ENCODE measurements at places on chromosomes 11 and 22.

- no peak for DNase-seq
Observed at GRCh38 chr11:35215945-35216344, 77.0 kb downstream of the CD44 start.

- no peak for DNase-seq
Observed at GRCh38 chr22:43980579-43980978, 25.3 kb downstream of the SAMM50 start.

DNA sequence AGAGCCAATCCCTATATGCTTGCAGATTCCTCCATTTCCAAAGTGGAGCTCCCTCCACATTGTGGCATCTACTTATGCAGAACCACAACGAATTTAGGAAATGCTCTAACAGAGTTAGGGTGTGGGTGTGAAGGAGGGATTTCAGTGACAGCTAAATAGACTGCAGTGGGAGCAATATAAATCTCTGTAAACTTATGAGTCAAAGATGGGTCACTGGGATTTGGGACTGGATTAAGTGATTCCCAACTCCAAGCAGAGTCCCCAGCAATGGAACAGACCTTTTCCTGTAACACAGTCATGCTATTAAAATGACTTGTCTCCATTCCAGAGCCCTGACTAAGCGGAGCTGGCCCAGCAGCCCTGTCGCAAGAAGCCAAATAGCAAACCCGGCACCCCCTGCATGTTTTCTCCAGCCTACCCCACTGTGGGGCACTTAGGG is 36.6 kb downstream of the RPL27A start:
- DNase-seq, result no peak

DNA sequence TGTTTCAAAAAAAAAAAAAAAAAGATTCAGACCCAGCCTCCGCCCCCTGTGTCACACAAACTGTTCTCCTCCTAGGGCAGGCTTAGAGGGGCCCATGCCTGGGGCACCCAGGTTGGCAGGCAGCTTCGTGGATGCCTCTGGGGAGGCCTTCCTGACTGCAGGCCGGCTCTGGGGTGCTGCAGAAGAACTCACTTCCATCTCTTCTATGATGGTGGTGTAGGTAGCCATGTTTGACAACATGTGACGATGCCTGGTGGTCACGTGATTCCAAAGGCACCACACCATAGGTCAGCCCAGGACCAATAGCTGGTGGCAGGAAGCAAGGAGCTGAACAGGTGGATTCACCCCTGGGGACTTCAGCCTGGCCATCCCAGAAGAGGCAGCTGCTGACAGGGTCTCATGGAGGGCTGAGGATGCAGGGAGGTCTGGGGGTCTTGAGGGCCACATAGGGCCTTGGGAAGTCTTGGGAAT is 24.1 kb upstream of the CELSR1 start:
- DNase-seq, result no peak

- no peak for DNase-seq
Observed at GRCh38 chr22:20577549-20577975, 70.2 kb downstream of the MED15 start.

DNA sequence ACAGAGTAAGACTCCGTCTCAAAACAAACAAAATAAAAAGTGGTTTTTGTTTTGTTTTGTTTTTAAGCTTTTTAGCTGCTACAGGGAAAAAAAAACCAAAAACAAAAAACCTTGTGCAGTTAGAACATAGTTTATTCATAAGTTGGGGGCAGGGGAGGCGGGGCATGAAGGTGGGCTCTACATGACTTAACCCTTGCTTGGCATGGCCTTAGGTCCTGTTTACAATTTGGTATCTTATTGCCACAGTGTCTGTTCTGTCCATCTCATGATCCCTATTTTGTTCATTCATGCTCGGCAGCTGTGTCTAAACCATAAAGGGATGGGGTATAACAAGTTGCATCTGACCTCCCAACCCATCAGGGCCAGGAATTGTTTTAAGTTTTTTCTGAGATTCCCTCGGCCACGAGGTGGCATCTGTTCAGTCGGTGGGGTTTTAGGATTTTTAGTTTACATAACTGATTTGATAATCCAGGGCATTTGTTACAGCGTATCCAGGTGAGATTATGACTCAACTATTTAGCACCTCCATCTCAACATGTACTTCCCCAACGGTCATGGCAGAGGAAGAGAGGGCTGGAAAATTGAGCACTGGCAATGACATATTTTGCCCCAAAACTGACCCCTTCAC is 6.9 kb downstream of the AP5B1 start:
- no peak for DNase-seq

Data from T-cell (primary cell).